HS-27A (cell line): ENCODE measurements at places on chromosomes 2 and 18.

DNA sequence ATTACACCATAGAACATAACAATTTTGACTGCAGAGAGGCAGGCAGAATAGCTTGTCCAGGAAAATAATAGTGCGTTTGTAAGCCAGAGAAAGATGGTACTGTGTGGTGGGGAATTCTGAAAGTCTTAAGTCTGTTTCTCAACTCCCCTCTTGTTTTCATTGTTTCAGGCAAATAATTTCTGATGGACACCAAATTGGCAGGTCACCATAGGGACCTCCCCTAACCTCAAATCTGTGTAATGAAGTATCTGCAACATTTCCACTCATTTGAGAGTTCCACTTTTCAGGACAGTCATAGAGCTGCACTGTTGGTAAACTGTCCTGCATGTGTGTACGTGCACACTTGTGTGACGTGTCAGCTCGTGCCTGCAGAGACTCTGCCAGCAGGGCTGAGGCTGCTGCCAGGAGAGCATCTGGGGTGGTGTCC is 195.6 kb downstream of the AGAP1 start:
- DNase-seq, result no peak

- no peak for DNase-seq
Measured at GRCh38 chr18:63284827-63285733, 34.5 kb downstream of the BCL2 start.

DNA sequence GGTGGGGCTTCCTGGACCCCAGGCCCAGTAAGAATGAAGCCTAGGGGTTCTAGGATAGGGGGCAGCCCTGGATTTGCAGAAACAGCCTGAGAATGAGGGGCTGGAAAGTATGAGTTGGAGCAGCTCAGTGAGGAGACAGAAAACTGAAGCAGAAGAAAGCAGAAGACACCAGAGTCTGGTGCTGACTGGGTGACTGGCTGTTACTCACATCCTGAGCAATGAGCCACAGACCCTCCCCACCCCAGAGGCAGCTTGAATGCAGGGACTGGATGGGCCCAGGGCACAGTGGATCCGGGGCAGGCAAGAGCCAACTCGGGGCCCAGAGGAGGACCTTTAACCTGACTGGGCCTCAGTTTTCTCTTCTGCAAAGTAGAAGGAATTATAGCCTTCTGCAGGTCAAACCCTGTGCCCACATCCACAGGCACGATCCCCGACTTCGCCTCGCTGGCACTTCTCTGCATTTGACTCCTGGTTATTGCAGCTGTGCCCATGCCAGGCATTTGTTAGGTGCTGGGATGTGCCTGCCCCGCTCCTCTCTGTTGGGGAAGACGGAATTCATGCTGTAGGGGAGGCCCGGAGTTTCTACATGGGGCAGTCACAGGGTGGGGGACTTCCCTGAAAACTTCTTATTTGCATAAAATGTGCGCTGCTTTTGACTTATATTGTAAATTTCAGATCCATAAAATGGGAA is 8.5 kb downstream of the STEAP3 start:
- DNase-seq, result no peak

DNA sequence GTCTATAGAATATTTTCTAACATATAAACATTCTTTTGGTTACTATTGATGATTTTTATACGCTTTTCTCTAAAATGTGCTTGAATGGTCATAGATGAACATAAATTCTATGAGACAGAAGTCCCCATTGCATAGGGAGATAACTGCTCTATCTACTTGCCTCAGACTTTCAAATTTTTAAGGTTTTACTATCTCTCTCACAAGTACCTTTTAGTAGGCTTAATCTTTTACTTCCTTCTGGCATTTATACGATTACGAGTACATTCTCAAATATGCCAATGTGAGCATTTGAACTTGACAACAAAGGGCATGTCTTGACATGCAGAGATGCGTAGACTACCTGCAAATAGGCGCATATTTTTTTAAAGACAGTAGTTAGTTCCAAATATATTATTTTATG is 935.9 kb upstream of the LRATD1 start:
- DNase-seq, result no peak

DNA sequence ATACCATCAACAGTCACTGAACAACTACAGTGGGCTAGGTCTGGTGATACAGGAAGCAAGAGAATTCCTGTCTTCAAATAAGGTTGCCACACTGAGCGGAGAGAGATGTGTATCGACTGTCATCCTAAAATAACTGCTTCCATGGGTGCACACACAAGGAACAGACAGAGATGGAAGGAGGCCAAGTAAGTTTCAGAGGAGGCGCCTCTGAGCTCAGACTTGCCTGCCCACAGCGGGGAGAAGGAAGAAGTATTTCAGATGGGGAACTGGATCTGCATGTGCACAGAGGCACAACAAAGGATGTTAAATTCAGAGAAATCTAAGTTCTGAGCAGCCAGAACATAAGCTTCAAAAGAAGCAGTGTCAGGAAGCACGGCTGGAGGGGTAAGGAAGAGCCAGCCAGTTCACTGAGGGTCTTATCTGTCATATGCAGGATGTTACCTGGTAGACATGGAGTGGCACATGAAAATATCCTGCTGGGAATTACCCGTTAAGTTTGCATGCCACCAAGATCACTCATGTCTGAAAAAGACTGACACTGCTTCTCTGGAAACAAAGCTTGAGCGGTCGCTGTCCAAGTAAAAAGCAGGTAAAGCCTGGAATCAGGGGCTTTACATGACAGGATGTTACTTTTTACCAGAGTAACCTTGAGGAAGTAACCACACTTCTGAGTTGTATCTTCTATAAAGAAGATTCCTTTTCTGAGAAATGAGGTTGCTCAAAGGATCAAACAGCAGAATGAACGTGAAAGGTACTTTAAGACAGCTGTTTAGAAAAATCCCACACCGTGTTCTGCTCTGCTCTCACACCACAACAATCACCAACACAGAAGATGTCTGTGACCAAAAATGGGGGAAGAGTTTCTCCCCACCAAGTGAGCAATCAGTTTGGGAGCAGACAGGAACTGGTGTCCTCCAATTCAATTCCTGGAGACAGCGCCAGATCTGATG is 260.2 kb downstream of the NBAS start:
- DNase-seq, result no peak

DNA sequence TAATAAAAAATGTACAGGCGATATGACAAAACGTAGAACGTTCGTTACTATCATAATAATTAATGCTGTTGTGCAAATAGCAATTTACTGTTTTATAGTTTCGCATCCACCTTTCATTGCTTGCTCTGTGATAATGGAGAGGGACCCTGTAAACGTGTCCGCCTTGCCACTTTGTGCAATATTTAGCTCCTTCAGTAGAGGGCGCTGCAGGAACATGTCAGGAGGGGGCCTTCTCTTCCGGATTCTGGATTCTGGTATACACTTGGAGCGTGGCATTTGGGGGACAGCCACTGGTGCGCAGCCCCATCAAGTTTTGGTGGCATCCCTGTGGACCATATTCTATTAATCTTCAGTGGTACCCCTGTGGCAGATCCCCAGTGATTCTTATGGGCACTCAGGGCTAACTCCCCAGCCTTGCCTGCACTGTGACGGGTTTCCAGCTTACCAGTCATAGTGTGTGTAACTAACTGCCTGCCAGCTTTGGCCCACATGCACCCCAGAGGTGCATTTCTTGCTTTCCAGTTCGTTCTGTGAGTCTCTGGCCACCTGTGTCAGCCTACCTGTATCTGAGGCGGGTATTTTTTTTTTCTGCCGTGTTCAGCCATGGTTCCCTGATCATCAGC is 140.3 kb downstream of the CYRIA start:
- DNase-seq, result peak; percentile 51

DNA sequence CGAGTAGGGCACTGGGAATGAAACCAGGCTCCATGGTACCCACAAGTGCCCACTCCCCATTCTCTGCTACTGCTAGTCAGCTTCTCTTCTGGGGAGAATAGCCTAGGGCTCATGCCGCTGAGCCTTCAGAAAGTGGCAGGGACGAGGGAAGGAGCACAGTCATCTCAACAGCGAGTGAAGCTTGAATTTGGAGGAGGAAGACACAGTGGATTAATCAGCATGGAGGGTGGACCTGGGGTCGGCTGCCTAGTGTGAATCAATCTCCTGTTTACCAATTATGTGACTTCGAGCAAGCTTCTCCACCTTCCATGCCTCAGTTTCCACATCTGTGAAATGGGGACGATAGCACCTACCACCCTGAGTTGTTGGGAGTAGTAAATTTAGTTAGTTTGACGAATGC is 157.0 kb downstream of the SEPTIN10 start:
- no peak for DNase-seq

GRCh38 chr2:188524519-188525113 is 232.9 kb downstream of the GULP1 start:
- DNase-seq, result peak; percentile 39

GRCh38 chr2:6793371-6793770 is 72.3 kb downstream of the CMPK2 start:
- DNase-seq, result no peak

DNA sequence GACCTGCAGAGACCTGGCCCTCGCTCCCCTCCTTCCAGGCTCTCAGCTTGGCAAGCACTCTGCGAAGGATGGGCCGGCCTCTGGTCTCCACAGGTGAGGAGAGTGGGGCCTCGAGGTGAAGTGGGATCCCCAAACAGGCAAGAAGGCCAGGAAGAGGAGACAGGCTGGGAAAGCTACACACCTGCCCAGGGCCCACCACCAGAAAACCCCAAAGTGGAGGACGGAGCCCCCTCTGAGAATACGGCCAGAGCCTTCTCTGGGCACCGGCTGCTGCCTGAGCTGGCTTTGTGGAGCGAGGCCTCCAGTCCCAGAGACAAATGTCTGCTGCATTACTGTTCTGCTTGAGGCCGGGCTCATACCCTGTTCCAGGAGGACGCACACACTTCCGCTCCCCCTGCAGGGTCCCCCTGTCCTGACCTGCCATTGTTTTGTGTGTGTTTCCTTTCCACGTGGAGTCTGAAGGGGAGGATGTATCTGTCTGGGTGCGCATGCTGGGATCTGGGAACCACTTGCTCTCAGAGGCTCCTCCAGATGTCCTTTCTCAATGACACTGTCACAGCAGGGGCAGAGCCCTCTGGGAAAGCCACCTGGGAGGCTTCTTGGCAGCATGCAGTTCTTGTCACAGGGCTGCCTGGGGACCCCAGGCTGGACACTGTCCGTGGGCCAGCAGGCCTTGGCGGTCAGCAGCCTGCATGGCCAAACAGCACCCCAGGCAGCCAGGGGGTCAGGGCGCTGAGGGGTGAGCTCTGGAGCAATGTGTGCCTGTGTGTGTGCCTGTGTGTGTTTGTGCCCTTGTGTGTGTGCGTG is 20.8 kb downstream of the KCNF1 start:
- no peak for DNase-seq

- DNase-seq, result no peak
Measured at GRCh38 chr2:189763908-189764661, 1.5 kb upstream of the OSGEPL1 start.

DNA sequence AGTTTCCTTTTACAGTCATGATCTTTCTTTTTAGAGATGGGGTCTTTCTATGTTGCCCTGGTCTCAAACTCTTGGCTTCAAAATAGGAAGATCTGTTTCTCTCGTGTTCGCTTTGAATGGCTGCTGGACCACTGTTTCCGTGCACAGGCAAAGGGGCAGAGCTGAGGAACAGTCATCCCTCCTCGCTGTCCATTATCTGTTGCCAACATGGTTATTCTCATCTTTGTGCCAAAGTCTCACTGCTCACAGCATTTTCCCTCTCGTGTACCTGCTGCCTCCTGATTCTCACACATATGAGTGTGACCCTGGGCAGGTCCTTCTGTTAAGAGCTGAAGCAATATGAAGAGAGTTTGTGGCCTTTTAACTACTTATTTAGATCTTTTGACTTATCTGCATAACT is 28.0 kb upstream of the CCNYL1 start:
- DNase-seq, result no peak
